Femur (tissue), 1 donor: ENCODE measurements at places on chromosomes 5 and 9.

DNA sequence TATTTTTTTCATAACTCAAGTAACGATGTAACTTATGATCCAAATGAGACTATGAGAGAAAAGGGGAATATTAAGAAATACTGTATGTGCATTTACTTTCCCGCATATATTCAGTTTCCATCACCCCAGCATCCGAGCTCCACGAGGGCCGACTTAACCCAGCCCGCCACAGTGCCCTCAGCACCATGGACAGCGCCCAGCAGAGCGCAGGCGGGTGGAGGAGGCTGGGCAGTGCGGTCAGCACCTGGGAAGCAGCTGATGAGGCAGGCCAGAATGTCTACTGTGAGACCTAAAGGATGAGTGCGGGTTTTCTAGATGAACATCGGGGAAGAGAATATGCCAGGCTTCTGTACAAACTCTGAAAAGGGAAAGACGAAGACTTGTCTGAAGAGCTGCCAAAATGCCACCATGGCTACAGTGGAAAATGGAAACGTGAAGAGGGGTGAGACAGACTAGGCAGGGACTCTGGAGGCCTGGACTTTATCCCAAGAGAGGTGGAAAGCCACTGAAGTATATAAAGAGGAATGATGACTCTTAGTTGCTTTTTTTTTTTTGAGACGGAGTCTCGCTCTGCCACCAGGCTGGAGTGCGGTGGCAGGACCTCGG lies 34.5 kb upstream of the MED27 start:
- peak; percentile 76 for DNase-seq

DNA sequence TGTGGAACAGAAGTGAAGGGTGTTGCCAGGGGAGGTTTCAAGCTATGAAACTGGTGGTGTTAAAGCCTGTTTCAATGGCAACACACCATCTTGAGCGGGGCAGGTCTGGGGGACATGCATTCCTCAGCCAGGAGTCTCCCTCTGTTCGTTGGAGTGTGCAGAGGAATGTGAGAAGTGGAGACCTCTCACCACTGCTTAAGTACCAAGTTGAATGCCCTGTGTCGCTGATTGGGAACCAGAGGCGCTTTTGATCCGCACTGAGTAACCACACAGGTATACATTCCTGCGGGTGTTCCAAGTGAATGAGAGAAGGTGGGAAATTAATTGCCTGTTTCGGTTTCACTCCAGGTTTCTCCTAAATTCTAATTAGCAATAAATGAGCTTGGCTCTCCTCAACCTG lies 99.4 kb downstream of the LIX1 start:
- no peak for DNase-seq

GRCh38 chr5:14414656-14415023 lies 167.0 kb upstream of the OTULINL start:
- DNase-seq, result no peak

- DNase-seq, result peak; percentile 58
These were observed 223.3 kb downstream of the SEC61B start for GRCh38 chr9:99445371-99445891.

DNA sequence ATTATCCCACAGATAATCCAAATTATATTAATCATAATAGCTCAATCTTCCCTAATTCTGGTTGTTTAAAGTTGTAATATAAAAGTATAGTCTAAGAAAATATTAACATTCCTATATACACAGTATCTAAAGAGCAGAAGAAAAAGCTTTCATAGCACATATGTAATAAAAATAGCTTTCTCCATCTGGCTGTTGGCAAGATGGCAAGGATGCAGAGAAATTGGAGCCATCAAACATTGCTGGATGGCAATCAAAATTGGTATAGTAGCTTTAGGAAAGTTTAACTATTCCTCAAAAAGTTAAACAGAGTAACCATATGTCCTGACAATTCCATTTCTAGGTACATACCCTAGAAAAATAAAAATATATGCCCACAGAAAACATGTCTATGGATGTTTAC lies 66.8 kb downstream of the TBCA start:
- no peak for DNase-seq

DNA sequence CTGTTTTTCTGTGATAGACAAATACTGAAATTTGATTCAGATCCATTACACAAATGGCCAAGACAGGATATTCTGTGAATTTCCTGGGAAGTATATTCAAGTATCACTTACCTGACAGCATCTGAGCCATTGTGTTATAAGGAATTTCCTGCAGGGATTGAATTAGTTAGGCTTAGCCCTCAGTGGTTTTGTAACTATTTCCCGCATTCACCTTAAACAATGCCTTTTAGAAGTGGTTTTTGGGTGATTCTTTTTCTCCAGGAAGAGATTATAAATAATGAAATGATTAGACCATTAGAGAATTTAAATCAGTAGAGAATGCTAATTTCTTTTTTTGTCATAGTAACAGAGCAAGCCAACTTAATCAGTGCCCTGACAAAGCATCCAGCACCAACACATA lies 30.6 kb downstream of the ITGA1 start:
- no peak for DNase-seq

DNA sequence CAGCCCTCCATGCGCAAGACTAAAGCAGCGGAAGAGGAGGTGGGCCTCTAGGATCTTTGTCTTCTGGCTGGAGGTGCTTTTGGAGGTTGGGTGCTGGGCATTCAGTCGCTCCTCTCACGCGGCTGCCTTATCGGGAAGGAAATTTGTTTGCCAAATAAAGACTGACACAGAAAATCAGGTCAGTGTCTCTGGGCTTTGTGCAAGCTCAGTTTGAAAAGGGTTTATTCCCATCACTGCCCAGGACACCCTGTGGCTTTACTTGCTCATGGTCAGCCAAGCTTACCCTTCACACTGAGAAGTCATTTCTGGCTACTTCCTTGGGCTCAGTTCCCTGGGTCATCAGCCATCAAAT lies 10.5 kb downstream of the SLC2A8 start:
- DNase-seq, result no peak

GRCh38 chr5:6349387-6349786 lies 29.0 kb downstream of the MED10 start:
- no peak for DNase-seq

GRCh38 chr5:93120051-93120450 lies 461.0 kb downstream of the NR2F1-AS1 start:
- no peak for DNase-seq

DNA sequence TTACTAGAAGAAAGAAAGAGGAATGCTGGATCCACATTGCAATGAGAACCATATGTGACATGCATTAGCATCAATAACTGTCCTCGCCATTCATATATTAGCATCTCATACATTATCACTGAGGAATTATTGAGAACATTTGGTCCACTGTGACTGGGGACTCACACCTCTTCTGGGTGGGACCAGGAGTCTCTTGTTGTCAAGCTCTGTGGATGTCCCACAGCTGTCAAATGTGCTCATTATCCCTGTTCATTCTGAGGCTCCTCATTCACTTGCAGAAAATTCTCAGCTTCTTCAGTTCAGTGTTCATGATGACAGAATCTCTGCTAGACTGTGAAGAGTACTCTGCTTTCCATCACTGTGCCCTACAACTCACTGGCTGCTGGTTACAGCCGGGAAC lies 109.4 kb downstream of the PJA2 start:
- DNase-seq, result no peak

- no peak for DNase-seq
These were observed 51.2 kb downstream of the PARP8 start for GRCh38 chr5:50717651-50718050.

DNA sequence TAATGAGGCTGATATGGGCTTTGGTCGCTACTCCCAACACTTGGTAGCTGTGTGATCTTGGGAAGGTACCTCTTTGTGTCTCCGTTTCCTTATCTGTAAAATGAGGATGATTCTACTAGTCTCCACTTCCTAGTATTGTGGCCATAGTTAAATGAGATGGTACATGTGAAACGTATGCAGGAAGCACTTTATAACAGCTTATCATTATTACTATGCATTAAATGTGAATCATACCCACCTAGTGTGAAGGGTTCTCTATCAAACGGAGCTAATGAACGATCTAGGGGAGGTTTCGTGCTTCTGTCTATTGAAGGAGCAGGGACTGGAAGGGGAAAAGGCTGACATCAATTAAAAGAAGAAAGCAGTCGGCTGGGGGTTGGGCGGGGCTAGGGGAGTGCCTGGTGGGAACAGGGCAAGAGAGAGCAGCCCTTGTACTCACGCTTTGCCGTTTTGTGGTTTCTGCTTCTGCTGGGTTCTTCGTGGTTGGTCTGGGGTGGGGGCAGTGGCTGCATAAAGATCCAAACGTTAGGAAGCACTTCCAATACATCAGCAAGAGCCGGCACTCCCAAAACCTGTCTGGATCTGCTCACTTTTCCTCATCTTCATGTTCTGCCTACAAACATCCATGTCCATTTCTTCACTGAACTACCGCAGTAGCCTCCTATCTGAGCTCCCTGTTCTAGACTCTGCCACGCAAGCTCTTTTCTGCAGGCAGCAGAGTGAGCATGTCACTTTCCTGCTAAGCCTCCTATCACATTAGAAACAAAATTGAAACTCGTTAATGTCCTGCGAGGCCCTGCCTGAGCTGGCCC lies 30.8 kb downstream of the LCP2 start:
- no peak for DNase-seq

GRCh38 chr5:366541-367357 lies 45.2 kb downstream of the AHRR start:
- DNase-seq, result no peak

- DNase-seq, result no peak
These were observed 96.3 kb downstream of the ADAMTS12 start for GRCh38 chr5:33795496-33795895.

GRCh38 chr5:54438620-54439389 lies 16.7 kb upstream of the HSPB3 start:
- no peak for DNase-seq

- DNase-seq, result peak; percentile 76
These were observed 13.6 kb upstream of the GM2A start for GRCh38 chr5:151239237-151239861.

DNA sequence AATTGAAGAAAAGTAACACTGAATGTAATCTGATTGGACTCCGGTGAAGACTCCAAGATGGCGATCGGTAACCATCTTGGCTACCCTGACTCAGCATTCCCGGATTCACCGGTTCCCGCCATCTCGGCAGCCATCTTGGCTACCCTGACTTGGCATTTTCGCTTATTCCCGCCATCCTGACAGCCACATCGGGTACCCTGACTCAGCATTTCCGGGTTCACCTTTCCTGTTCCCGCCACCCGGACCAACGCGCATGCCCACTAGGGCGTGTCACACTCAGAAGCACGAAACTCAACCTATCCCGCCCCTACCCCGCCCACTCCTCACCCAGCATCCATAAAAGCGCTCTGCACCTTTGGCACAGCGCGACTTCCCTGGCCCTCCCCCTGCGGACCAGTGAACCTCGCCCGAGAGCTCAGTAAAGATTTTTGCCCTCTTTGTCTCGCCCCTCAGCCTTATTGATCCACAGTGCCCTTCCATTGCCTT lies 17.2 kb downstream of the SPTLC1 start:
- peak; percentile 87 for DNase-seq

DNA sequence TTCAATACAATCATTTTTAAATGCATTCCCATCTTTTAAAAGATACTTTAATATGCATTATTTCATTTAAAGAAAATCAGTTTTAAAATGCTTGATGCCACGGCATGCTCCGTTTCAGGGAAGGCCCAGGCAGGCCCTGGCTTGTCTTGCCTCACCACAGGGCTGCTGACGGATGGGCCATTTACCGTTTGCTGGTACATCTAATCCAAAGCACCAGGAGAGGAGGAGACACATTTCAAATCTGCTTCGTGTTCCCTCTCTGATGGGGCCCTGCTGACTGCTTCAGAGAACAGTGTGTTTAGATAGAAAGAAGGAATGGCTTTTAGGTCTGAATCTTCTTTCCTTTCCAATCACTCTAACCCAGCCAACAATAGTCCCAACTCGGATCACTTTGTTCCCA lies 185.2 kb downstream of the DCP2 start:
- DNase-seq, result no peak

- no peak for DNase-seq
These were observed 16.9 kb upstream of the FER start for GRCh38 chr5:108730617-108731340.

DNA sequence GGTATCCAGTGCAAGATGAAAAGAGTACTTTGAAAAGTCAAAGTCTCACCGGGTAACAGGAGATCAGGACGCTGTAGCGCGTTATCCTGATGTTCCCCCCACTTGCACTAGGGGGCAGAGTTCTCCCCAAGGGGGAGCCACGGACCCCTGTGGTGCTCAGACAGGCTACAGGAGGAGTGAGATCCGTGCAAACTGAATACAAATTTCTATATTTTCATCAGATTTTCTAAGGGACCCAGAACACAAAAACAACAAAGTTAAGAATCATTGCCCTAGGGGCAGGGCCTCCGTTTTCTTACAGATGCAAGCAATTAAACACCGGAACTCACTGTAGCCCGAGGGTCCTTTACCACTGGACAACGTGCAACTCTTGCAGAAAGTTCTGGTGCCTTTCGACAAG lies 2.0 kb downstream of the MYO10 start:
- DNase-seq, result peak; percentile 80
